ENCODE measurements at places on chromosomes 2 and 18.

GRCh38 chr2:215681799-215682596 lies 246.1 kb upstream of the FN1 start:
- H3K36me3 ChIP-seq: no peaks in the 10 kb centered on the region
- no peaks in the 10 kb centered on the region for H3K27me3 ChIP-seq
- H3K27ac ChIP-seq: no peak overlapping the region
- no peaks in the 10 kb centered on the region for H3K4me1 ChIP-seq

DNA sequence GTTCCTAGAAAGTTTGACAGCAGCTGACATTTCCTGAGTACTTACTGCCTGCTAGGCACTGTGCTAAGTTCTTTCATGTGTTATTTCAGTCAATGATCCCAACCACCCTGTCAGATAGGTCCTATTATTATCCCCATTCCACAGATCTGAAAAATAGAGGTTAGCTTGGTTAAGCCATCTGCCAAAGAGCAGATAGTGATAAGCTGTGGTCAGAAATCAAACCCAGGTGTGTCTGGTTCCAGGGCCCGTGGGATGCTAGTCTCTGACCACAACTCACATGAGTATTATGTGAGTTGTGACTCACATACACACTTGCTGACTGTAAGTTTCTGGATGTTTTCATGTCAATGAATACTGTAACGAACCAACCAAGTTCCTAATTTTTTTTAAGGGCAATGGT lies 132.0 kb upstream of the APCDD1 start:
- no peak overlapping the region for H3K4me3 ChIP-seq
- DNase-seq: no peak
- no peaks in the 10 kb centered on the region for H3K27me3 ChIP-seq
- peaks cover 6% of the 10 kb centered on the region for H3K36me3 ChIP-seq

DNA sequence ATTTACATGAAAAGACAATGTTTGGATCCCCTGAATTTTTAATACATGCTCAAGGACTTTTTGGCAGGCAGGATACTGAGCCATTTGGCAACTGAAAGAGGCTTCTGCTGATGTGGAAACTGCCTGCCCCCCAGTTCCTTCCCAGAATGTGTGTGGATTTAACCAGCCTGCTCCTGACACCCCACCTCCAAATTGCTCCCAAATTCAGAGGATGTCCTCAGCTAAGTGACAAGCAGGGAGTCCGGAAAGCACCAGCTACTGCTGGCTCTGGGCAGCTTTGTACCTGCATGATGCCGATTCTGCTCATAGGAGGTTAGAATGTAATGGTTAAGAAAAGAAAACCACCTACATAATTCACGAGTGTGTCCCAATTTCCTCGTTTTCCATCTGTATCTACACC lies 197.5 kb downstream of the CDH20 start:
- no peaks in the 10 kb centered on the region for H3K36me3 ChIP-seq
- no peak overlapping the region for H3K27ac ChIP-seq
- no peak overlapping the region for H3K4me3 ChIP-seq
- no peaks in the 10 kb centered on the region for H3K27me3 ChIP-seq
- no peaks in the 10 kb centered on the region for H3K4me1 ChIP-seq

- H3K27me3 ChIP-seq: no peaks in the 10 kb centered on the region
- 0 out of 2 replicates have a peak, but pooled peaks cover 2% of the 10 kb centered on the region for H3K36me3 ChIP-seq
- no peak overlapping the region for H3K4me3 ChIP-seq
- DNase-seq: no peak
Observed at GRCh38 chr2:64793701-64794100, 140.0 kb upstream of the SERTAD2 start.

All from H9 (cell line).